ENCODE measurements at places on chromosomes 4 and X.

GRCh38 chrX:46831765-46832327, 5.0 kb upstream of the RP2 start:
- peak; percentile 37 for DNase-seq

DNA sequence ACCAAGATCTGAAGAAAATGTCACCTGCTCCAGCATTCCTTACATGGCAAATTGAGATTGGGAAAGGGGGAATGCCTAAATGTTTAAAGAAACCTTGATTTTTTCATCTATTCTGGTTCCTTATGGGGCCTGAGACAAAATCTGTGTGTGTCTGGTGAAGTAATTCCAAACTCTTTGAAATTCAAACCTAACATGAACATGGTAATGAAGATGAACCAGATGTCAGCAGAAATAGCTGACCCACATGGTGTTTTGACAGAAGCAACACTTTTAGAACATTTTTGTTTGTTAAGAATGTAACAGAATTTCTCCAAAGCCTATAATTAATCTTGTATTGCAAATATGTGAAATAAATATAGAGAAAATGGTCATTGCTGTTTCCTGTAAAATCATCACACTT, 133.0 kb downstream of the PARM1 start:
- no peak for DNase-seq

- no peak for DNase-seq
Observed at GRCh38 chr4:86096373-86096772, 263.5 kb downstream of the MAPK10 start.

DNA sequence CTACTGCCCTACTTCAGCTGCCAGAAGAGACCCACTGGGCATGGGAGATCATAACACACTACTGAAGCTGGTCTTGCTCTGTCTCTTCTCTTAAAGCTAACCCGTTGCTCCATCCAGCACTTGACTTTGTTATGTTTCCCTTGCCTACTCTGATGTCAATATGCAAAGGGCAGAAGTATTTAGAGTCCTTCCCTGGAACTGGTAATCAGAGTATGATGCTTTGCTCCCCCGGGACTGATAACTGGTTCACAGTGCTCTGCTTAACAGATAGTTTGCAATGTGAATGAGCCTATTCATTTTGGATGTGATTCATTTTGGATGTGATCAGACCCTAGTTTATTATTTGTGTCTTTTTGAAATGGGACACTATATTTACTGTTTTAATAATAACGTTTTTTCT, 12.3 kb upstream of the UCP1 start:
- no peak for DNase-seq

GRCh38 chr4:1502501-1502886, 96.3 kb upstream of the NKX1-1 start:
- DNase-seq, result no peak

DNA sequence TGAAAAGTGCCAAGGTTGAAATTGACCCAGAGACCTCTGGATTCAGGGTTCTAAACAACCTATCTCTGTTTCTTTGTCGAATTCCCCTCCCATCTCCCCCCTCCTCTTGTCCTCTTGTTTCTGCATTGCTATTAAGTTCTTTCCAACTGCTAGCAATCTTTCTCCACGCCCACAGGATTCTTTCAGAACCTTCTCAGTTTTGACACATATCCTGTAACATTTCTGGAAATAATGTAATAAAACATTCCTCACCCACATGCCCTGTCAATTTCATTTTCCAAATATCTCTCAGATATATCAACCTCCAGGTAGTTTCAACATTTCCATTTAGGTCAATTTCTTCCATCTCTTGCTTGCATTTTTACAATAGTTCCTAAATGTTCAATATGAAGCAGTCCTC, 1105.9 kb downstream of the ARAP2 start:
- no peak for DNase-seq

DNA sequence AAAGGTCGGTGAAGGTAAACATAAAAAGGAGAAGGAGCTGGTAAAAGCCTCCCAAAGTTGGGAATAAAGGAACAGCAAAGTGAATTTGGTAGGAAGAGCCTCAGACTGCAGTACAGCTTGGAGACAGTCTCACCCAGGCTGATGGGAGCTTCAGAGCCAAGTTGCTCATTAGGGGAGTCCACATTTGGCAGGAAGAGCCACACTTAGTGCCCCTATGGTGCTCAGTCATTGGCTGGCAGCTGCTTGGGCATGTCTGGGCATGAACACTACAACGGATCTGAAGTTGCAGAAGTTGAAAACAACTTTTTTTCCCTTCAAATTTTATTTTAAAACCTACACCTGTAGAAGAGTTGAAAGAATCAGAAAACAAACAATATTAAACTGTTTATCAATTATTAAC, 2497.3 kb downstream of the ARAP2 start:
- DNase-seq, result no peak

- DNase-seq, result peak; percentile 88
Observed at GRCh38 chr4:122700178-122700725, 32.3 kb upstream of the BBS12 start.

- peak; percentile 6 for DNase-seq
Observed at GRCh38 chr4:48439988-48440387, 43.2 kb upstream of the SLC10A4 start.

DNA sequence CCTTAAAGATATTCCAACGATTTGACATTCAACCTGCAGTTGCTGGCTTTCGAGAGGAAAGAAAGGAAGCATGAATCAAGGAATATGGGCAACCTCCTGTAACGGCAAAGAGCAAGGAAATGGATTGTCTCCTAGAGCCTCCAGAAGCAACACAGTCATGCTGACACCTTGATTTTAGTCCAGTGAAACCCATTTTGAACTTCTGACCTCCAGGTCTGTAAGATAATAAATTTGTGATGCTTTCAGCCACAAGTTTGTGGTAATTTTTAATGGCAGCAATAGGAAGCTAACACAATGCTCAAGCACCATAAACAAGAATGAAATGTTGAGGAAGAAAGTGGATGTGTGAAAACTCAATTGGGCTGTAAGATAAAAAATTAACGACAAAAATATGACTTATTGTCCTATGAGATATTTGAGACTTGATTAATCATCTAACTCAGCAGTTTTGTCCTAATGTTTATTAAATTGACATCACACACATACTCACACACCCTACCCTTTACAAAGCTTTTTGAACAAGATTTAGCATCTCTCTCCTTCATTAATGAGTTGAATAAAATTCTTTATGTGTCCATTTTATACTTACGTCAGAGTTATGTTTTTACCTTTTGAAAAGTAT, 857.2 kb upstream of the INTU start:
- DNase-seq, result no peak

DNA sequence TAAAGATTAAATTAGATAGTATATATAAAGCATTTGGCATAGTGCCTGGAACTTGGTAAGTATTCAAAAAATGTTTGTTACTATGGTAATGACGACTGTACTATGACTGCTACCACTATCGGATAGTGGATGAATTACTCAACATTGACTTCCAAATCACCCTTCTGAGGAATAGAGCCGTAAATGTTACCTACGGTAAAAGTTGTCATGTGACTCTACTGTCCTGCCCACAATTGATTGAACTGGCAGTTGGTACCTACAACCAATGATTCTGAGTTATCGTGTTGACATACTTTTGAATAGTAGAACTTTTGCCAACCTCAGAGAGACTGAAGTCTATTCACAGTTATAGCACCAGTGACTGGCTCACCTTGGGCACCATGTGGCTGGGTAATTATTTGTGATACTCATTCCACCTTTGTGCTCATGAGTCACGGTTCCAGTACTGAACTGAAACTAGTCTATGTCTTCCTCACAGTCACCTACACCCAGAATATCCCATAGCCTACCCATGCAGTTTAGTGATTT, 185.5 kb upstream of the PITX2 start:
- DNase-seq, result peak; percentile 27

DNA sequence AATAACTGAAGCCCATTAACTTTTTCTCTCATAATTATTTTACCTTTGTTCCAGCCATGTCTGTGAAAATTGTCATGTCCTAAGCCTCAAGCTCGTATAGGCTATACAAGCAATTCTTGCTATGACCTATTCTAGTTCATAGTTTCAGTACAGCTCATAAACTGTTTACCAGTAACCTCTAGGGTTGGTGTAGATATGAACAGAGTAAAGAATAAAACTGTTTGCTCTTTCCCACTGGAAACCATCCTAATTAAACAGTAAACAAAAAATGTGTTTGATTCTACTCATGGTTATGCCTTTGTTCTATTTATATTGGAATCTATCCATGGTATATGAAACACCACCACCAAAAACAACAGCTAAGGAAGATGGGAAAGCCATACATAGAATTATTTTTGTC, 1444.0 kb upstream of the PCDH7 start:
- no peak for DNase-seq

- DNase-seq, result no peak
Observed at GRCh38 chr4:2799971-2800690, 7.2 kb downstream of the SH3BP2 start.

DNA sequence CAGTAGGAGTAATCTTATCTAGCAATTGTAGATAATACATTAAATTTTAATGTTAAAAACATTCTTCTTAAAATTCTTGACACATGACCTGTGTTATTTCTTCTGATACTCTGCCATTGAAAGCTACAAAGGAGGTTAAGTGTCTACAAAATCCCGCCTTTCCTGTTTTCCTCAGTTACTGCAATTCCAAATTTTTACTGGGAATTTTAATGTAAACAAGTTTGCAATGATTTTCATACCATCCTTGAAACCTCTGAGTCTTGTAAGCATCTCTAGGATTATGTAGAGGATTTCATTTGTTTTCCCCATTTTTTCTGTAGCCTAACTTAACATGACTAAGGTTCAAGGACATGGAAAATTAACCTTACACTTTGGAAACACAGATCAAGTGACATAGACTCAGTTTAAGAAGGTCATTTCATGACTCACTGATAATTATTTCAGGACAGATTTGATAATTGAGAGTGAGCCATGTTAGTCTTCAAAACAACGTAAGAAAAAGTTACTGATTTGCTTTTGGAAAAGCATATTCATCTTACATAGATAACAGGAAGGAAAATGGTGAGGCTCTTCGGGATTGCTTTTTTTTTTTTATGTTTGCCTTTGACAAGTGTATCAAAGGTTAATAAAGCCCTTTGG, 39.6 kb upstream of the PDLIM5 start:
- DNase-seq, result no peak

Measured in fibroblast of pulmonary artery (primary cell).